Occipital lobe (tissue), 3 donors: ENCODE measurements at places on chromosomes 11 and 22.

DNA sequence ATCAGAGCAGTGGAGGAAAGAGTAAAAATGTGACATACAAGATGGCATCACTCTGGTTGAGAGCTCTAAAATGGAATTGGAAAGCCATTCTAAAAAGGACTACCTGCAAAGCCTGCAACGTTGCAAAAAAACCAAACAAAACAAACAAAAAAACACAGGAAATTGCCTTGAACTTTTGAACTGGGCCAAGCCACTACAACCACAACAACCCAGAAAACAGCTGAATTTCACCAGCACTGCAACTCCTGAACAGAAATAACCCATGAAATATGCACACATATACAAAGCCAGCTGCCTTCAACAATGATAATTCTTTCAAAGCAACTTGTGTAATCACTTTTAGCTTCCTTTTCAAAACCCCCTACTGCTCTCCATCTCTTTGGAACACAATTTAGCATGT, 326.6 kb upstream of the LRRC4C start:
- no peak for DNase-seq

GRCh38 chr11:1051356-1052132, 15.0 kb upstream of the MUC6 start:
- DNase-seq = no peak

GRCh38 chr11:9899676-9900075, 235.8 kb downstream of the SWAP70 start:
- DNase-seq = no peak

- DNase-seq = no peak
Observed at GRCh38 chr11:31303644-31304180, 65.8 kb downstream of the DCDC1 start.

- DNase-seq = no peak
Observed at GRCh38 chr11:16750417-16750816, 12.0 kb downstream of the C11orf58 start.

- no peak for DNase-seq
Observed at GRCh38 chr11:46299451-46299961, 22.0 kb downstream of the CREB3L1 start.

DNA sequence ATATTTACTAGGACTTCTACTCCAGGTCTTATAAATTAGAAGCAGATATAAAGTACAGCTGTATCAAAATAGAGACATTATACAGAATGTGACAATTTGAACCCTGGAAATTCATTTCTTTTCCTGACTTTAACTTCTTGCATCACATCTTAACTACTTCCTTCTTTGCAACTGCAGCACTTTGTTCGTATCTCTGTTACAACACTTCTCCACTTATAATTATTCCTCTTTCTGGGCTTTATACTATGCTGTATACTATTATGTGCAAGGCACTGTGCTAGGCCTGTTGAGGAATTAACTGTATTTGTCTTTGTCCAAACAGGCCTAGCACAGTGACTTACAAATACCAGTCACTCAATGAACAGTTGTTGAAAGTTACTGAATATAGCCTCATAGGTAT, 1.8 kb upstream of the SLC36A4 start:
- no peak for DNase-seq

GRCh38 chr11:132068556-132068955, 698.1 kb downstream of the NTM start:
- no peak for DNase-seq

DNA sequence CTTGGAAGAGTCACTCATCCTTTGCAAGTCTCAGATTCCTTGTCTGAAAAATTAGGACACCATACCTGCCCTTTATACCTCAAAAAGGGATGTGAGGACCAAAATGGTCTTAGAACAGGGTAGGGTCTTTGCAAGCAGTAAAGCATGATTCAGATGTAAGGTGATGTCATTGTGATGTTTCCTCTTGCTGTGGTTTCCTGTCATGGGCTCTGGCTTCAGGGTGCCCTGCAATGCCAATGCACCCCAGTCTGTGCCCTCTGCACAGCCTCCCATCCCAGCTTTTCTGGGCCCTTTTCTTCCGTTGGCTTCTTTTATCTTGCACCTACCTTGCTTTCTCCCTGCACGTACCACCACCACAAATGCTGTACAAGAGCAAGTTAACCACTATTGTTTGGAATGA, 87.8 kb upstream of the NNMT start:
- DNase-seq = no peak

DNA sequence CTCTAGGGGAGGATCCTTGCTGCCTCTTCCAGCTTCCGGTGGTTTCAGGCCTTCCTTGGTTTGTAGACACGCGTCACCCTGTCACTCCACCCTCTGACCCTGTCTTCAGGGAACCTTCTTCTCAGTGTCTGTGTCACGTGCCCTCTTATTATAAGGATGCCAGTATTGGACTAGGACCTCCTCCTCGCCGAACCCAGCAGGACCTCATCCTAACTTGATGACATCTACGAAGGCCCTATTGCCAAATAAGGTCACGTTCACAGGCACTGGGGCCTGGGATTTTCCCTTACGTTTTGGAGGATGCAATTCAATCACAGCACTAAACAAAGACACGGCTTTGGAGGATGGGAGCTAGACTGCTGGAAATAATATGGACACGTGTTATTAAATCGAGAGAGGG, 408.7 kb downstream of the BRD1 start:
- no peak for DNase-seq

DNA sequence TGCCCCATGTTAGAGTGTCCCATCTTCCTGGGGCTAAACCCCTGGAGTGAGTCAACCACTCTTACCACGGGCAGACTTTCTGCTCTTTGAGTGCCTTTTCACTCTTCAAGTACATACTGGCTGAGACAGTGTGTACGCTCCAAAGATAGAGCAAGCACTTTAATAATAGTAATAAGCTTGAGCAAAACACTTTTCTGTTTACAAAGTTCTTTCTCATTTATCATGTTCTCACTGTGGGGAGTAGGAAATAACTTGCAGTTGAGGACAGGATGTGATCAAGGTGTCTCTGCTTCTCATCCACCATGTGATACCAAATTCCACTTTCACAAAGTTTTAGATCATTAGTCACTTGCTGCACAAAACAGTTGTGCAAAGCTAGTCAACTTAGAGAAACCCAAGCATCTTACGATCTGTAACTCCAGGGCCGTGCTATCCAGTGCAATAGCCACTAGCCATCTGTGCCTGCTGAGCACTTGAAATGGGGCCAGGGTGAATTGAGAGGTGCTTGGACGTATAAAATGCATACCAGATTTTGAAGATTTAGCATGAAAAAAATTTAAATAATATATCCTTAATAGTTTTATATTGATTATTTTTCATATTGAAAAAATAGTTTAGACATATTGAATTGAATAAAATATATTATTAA, 135.3 kb downstream of the KIF18A start:
- DNase-seq = no peak

DNA sequence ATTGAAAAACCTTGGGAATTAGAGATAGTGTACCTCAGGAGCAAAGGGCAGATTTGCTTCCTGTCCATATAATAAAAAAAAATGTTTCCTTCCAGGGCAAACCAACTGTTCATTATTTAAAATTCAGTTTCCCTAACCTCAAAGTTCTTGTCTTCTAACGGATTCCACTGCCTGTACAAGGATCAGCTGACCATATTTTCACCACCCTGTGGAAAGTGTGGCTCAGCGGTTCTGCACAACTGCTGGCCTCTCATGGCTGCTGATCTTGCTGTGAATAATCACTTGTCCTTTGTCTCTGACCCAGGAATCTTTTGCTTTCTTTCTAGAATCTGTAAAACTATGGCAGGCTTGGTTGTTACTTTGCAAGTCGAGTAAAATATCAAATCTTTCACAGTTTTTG, 1732.5 kb upstream of the RAG2 start:
- no peak for DNase-seq

DNA sequence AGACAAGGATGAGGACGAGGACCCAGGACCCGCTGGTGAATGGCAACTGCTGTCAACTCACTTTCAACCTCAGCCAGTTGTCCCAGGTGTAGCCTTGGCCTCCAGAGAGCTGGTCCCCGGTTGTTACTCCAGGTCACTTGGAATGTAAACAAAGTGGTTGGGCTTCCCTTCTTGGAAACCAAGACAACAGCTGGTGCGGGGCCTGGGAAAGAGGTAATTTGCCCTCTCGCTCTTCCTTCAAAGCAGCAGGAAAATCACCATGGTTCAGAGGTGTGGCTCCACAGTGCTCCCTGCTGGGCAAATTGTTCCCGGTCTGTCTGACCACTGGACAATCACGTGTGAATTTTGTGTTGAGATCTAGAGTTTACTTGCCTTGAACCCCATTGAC, 15.0 kb downstream of the SLC1A2 start:
- DNase-seq = no peak

GRCh38 chr11:19879307-19880087, 166.9 kb downstream of the NAV2 start:
- DNase-seq = no peak

GRCh38 chr22:26053737-26054316, 115.4 kb upstream of the SEZ6L start:
- no peak for DNase-seq

DNA sequence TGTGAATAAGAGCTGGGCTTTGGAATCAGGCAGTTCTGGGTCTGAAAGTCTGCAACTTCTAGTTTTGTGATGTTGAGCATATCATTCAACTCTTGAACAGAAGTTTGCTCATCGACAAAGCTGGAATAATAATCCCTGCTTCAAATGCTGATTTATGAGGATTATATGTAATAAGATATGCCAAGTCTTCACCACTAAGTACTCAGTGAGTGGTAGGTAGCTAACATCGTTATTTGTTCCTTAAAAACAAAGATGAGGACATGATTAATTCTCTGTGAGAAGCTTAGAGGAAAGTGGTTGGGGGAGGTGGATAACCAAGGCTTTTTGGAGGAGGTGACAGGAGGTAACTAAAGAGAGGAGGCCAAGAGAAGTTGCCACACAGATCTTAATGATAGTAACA, 96.5 kb downstream of the ME3 start:
- no peak for DNase-seq

GRCh38 chr11:44306918-44307244, 3.1 kb downstream of the ALX4 start:
- DNase-seq = no peak

- DNase-seq = no peak
Observed at GRCh38 chr22:24400726-24401596, 26.4 kb upstream of the ADORA2A start.

DNA sequence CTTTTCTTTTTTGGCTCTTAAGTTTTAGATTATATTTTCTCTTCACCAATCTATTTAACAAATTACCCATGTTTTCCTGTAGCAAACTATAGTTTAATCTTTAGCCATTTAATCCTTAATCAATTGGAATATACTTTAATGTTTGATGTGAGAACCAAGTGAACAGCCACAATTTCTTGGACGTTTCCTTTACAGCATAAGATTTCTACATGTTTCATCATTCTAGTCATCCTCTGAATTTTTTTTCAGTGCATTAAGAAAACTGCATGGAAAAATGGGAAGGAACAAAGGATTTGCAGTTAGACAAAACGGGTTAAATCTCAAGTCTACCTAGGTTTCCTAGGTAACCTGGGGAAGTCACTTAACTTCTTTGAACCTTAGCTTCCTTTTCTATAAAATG, 507.1 kb upstream of the CCDC90B start:
- no peak for DNase-seq

DNA sequence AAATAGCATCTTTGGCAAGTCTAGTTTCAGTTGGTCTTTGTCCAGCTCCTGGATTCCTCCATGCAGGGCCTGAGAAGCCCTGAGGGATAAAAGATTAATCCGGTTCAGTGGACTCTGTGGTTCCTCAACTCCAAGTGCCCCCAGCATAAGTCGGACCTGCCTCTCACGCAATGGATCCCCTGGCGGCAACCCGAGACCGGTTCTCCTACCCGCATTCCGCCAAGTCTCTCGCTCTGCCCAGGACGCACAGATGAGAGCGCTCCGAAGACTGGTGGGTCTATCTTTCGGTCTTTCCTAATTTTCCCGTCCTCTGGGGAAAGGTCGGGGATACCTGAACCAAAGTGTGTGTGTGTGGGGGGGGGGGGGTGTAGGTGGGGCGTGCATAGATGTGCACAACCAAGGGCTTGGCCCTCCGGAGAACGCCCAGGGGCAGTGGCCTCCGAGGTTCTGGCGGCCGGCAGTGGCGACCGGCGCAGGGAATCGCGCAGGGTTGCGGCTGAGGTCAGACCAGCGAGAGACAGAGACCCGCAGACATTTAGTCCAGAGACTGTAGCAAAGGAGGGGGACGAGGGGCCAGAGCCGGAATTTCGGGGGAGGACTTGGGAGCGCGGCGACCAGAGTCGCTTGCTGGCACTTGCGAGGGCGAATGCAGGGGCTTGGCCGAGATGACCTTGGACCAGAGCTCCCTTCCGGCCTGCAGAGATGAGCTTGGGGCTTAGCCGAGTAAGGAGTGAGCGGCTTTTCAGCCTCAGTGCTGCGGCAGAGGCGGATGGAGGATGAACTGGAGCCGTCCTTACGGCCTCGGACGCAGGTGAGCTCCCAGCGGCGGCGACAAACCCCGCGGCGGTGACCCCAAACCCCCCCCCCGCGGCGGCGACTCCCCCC, 712 bp upstream of the SLC2A11 start:
- peak; percentile 42 for DNase-seq

- no peak for DNase-seq
Observed at GRCh38 chr22:37749226-37749625, 52.4 kb downstream of the TRIOBP start.

GRCh38 chr11:118227865-118228785, 3.3 kb upstream of the JAML start:
- DNase-seq = no peak

- peak; percentile 42 for DNase-seq
Observed at GRCh38 chr11:65663639-65664200, 1.0 kb upstream of the RELA start.

- no peak for DNase-seq
Observed at GRCh38 chr11:115985896-115986295, 481.7 kb upstream of the CADM1 start.

GRCh38 chr22:20029550-20030225, 8.8 kb downstream of the TANGO2 start:
- no peak for DNase-seq

DNA sequence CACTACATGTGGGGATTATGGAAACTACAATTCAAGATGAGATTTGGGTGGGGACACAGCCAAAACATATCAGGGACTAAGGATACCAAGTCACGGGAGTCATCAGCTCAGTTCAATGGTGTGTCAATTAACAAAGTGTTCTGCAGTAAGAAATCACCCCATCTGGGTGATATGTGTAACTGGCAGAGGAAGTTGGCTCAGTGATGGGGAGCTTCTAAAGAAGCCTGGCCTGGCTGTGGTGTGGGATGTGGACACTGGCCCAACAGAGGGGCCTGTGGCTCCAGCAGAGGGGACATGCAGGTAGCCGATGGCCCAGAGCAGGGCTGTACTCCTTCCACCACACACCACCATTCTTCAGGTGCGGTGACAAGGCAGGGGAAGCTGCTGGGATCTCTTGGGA, 31.6 kb downstream of the RPS6KA4 start:
- DNase-seq = no peak

GRCh38 chr11:109911488-109911887, 181.7 kb upstream of the ZC3H12C start:
- DNase-seq = no peak

GRCh38 chr11:41320653-41321052, 138.8 kb downstream of the LRRC4C start:
- no peak for DNase-seq
